Stomach (tissue), 19 donors: ENCODE measurements at places on chromosomes 4 and X. TPM values are rescaled to one million over a fixed set of nuclear protein-coding genes. Genes with fewer than 3 reads are reported as not detected.

CASK gene
- 32.7 TPM for total RNA-seq

SPANXA1 gene
- total RNA-seq = not detected

ELMOD2 gene
- 11.7 TPM for total RNA-seq

SRPK3 gene
- total RNA-seq = 3.6 TPM

FGFBP2 gene
- total RNA-seq = 1.0 TPM

MSMO1 gene
- total RNA-seq = 10.3 TPM

TLR10 gene
- 0.72 TPM for total RNA-seq

APLN gene
- not detected for total RNA-seq

TMEM31 gene
- not detected for total RNA-seq

JADE1 gene
- total RNA-seq = 11.6 TPM

DNA sequence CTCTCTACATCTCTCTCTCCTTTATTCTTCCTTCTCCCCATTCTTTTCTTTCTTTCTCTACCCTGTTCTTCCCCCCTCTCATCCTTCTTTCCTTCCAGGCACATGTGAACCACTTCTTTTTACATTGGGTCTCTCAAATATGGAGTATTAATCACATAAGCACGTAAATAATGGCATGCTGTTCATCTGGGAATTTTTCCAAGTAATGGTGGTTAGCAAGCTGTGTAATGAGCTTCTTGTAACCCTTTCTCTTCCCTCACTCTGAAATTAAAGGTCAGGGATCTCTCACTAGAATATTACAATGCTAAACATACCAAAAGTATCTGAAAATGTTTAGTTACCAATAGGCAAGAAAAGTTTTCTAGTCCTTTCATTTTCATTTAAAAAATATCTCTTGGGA lies 239.9 kb upstream of the TEX13A start:
- no peak for DNase-seq

DNA sequence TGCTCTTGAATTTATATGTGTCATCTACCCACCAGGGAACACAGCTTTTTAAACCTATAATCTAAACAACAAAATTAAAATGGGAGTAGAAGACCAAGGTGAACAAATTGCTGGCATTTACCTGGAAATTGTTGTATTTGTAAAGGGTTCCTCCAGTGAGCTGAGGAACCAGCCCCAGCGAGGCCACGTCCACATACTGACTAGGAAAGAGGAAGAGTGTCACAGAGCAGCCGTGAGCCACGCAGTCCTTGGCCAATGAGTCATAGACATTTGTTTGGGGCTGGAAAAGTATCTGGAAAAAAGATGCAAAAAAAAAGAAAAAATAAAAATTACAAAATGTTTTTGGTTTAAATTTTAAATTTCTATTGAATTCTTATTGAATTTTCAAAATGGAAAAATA lies 58.7 kb downstream of the METTL14 start:
- no peak for DNase-seq

- DNase-seq = no peak
These were observed 62.5 kb downstream of the PAQR3 start for GRCh38 chr4:78876568-78877320.

DNA sequence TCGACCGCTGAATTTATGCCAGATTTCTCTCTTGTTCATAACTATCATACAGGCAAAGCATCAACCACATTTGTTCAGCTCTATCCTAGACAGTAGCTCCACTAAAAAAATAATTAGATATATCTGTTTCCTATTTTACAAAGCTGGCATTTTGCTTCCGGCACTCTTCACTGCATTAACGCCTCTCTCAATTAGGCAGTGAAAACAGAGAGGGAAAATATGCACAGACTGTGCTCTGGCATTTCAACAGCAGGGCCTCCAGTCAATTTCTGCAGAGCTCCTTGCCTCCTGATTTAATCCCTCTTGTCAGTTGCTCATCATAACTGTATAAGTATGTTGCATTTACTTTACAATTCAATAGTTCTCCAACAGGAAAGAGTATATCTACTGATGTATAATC lies 666.9 kb upstream of the INTU start:
- no peak for DNase-seq

DNA sequence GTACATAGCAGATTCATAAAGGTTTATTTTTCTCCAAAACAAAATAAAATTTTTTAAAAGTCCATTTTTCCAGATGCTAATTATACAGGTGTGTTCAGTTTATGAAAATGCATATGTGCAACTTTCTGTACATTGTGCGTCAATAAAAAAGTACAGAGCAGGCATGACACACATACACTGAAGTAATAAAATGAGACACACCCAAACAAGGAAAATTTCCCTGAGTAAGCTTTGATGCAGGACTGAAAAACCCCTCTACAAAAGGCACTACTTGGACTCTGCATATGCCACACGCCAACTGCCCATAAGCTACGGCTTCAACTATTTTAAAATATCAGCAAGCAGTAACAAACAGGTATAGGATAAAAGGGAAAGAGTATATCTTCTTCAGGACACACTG lies 13.8 kb downstream of the ARAP2 start:
- DNase-seq = no peak

DNA sequence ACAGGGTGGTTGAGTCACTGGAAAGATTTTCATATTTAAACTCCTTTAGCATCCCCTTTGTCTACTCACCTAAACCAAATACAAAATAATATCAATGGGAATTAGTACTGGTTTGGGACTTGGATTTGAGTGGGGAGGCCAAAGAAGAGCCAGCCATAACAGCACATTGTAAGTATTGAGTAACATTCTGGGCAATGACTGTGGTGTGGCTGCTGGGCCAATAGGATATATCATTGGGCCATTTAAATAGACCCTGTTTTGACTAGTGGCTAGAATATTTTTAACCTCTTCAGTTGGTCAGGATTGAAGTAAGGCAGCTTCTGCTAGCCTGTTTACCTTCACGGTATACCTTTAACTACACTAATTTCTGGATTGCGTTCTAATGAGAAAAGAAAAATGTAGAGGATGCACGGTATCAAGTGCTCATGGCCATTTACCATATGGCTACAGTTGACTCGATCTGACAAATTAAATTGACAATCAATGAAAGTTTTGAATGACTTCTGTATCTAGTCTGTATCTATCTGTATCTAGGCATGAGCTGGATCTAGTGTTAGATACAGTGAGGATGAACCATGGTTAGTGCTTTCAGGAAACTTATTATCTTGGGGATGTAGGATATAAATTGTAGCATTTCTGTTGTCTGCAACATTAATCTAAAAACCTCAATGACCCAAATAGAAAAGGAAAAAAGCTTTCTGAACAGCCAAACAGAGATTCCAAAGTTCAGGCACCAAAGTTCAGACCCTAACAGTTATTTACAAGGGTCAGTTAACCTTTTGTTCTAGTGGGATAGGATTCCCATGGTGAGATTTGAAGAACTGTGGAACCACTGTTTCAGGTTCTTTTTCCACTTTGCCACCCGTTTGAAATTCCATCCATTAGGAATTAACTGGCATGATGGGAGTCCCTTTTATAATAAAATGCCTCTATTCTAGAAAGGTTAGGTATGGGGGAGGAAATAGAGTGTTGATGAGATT lies 6.8 kb upstream of the ALB start:
- DNase-seq = no peak

DNA sequence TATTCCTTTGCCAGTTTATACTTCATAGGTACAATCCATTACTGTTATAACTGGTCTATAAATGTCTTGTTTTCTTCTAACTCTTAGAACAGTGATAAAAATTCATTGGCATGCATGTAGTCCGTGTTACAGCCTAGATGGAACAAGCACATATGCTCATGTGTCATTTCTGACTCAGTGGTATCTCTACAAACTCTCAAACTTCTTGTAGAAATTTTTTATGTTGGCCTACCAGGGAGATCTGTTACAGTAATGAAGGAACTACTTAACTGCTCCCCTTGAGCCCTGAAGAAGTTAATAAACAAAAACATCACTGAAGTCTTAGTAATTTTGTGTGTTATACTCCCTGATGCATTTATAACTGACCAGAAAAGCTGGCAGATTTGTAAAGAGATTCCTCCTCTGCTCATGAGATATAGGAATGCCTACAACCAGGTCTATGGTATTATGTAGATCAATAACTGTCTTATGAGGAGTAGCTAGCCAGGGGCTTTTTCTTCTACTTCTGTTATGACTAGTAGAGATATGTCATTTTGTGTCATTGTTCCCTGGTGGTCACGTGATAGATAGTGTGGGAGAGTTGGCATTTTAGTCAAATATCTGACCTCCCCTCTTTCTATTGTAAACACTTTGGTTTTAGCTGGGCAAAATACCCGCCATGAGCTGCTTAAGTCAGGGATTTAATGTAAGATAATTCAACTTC lies 53.7 kb upstream of the FAAH2 start:
- no peak for DNase-seq

GRCh38 chr4:140556372-140557085 lies 12.2 kb downstream of the UCP1 start:
- DNase-seq = no peak

- DNase-seq = no peak
These were observed 99.1 kb upstream of the RXFP1 start for GRCh38 chr4:158422546-158422945.

GRCh38 chr4:182310316-182310715 lies 67.1 kb downstream of the TENM3 start:
- peak; percentile 30 for DNase-seq

DNA sequence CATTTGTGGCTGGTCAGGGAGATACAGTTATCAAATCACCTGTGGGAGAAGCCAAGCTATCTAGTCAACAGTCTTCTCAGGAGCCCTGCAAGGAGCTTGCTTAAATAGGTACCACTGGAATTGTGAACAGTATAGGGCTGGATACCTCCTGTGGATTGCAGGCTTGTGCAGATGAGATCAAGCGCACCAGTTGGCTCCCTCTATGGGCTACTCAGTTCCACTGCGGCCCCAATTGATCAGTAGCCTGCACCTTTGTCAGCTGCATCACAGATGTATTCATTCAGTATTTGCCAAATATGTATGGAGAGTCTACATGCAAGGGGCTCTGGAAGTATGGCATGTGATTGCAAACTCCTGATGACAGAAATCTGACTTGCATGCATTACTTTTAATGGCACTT lies 28.6 kb downstream of the TEX13A start:
- peak; percentile 23 for DNase-seq

DNA sequence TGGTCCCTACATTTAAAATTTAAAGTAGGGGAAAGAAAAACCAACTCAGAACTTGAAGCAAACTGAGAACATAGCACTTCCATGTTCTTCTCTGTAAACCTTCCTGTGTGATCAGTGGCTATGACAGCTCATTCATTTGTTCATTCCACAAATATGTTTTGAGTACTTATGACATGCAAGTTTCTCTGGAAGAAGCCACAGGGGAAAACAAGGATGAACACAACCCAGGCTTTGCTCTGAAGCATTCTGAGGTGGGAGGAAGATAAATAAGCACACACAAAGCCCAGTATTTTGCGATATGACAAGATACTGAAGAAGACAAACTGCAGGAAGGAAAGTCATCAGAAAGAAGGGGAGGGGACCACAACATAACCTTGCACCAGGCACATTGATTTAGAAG lies 96.4 kb downstream of the CHIC2 start:
- DNase-seq = no peak

DNA sequence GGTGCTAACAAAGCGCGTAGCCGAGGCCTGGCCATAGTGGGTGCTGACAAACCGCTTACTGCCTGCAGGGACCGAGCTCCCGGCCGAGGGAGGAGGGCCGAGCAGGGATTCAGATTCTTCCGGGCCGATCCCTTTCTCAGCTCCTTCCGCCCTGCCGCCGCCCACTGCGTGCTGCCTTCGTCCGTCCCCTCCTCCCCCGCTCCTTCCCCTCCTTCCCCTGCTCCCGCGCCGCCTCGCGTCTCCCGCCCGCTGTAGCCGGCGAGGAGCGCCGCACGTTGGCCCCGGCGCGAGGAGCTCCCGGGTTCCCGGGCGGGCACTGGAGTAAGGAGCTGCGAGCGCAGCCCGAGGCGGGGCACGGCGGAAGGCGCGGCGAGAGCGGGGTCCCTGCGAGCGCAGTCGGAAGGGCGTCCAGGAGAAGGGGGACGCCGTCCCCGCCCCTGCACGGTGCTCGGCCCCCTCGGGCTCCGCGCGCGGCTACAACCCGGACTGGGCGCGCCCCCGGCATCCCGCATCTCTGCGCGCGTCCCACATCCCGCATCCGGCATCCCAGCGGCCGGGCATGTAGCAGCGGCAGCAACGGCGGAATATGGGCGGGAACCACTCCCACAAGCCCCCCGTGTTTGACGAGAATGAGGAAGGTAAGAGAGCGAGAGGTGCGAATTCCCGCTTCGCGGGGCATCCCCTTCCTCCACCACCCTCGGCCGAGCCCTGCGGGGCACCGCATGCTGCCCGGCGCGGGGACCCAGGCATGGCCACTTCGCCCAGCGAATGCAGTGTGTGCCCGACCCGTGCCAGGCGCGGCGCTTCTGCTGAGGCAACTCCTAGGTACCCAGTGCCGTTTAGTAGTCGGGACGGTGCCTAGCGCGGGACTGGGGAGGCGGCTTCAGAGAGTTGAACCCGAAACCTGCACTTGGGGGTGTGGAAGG lies at the start of gene STK32B:
Gene STK32B (plus strand): TSS at position 203 of the 926 bp plus-strand sequence.
- peak; percentile 68 for DNase-seq

- no peak for DNase-seq
These were observed 24.2 kb upstream of the C4orf50 start for GRCh38 chr4:6042293-6043063.

GRCh38 chrX:137234651-137235402 lies 201.0 kb upstream of the GPR101 start:
- DNase-seq = no peak

- DNase-seq = peak; percentile 95
These were observed 10.1 kb downstream of the DLG3 start for GRCh38 chrX:70454441-70455365.

DNA sequence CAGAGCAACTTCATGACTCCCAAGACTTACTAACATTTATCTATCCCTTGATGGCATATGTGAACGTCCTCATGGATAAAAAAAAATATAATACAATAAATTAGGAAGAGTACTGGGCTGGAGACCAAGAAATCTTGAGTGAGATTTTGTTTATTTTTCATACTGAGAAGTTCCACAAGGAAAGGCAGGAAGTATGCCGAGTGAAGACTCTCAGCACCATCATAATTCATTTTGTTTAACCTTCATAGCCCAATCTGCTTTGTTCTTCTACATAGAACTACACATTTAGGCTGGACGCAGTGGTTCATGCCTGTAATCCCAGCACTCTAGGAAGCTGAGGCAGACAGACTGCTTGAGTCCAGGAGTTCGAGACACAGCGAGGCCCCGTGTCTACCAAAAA lies 198.3 kb downstream of the NSUN7 start:
- peak; percentile 59 for DNase-seq

DNA sequence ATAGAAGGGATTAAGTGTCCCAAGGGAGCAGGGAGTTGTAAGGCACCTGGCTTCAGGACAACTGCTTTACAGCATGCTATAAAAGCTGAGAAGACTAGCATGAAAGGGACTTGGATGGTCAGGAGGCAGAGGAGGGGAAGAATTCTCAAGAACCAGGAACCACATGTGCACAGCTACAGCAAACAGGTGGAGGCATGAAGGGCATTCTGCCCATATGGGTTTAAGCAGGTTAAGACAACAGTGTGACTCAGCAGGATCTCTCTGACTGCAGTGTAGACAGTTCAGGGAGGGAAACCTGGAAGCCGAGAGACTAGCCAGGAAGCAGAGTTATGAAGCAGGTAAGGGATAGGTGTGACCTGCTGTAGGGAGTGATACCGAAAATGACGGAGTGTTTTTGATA lies 117.0 kb downstream of the DHRSX start:
- peak; percentile 42 for DNase-seq
